ENCODE measurements at places on chromosomes 2 and 18. TPM values are rescaled to one million over a fixed set of nuclear protein-coding genes. Genes with fewer than 3 reads are reported as not detected.

GRCh38 chr2:6310256-6311215 is 555.2 kb downstream of the CMPK2 start:
- no peak for DNase-seq
- no peaks in the 10 kb centered on the region for H3K27me3 ChIP-seq
- H3K36me3 ChIP-seq, result no peaks in the 10 kb centered on the region
- no peak overlapping the region for H3K27ac ChIP-seq

Gene TGFA
- 3.3 TPM for total RNA-seq

DNA sequence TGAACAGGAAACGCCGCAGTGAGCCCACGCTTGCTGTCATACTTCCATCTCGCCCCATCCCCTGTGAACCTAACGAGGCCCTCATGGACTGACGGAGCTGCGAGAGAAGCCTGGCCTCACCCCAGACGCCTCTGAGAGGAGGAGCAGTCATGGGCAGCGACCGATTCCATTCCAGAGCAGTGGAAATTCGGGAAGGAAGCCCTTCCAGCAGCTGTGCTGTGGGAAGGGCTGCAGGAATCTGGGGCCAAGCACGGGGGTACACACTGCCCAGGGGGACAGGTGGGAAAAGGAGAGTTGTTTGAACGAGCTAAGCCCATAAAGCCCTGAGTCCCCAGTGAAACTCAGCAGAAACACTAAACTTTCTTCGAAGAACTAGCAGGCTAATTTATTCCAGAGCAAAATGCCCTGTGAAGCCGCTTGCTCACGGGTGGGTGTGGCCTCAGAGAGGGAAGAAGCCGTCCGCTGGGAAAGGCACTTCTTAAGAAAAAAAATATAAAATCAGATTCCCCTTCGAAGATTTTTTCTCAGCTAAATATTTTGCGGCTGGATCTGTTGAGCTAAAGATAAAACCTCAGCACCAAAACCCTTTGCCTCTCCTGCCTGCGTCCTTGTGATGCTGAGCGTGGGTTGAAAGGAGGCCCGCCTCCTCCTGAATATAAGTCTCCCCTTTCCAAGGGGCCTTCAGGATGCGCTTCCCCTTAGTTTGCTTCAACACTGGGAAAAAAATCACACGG is 38.2 kb downstream of the ANKMY1 start:
- no peak overlapping the region for H3K4me3 ChIP-seq
- H3K27ac ChIP-seq, result no peak overlapping the region
- peaks cover 28% of the 10 kb centered on the region for H3K36me3 ChIP-seq
- no peak for DNase-seq

Gene SH3BP4
- total RNA-seq, result 93.8 TPM

- peaks cover 31% of the 10 kb centered on the region for H3K36me3 ChIP-seq
- H3K27ac ChIP-seq, result no peak overlapping the region
- H3K27me3 ChIP-seq, result no peaks in the 10 kb centered on the region
- H3K4me3 ChIP-seq, result no peak overlapping the region
These were observed 87.0 kb downstream of the FARSB start for GRCh38 chr2:222568865-222569264.

Gene MSH6
- total RNA-seq, result 313 TPM

DNA sequence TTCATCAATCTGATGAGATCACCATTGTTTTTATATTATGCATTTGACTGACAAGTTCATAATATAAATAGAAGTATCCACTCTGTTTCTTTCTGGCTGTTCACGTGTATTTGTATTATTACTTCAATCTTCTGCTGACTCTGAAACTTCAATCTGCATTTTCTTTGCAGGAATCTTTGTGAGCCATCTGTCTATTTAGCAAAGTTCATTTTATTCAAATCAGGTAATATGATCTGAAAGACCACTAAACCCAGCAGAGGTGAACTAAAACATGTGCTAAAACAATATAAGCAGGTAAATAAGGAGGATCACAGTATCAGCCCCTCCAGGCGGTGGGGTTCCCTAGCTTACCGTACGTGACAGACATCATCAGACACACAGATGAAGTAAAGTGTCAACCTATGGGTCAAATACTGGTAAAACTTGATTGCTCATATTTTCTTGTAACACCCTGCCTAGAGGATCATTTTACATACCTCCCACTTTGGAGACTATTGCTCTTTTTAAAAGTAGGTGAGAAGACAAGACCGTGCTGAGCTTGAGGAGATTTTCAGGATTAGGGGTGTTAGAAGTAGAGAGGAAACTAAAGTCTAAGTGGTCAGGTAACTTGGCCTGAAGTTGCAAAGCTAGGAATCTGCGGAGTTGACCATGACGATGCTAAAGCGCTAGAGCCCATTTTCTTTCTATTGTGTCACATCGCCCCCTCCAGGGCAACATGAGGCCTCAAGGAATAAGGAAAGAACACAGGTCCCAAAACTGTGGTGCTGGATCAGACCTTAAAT is 9.0 kb downstream of the DTNB start:
- H3K4me3 ChIP-seq, result 0 out of 3 replicates have a peak overlapping the region, but pooled peaks have one; percentile 18
- H3K4me1 ChIP-seq, result peaks cover 3% of the 10 kb centered on the region
- H3K27me3 ChIP-seq, result no peaks in the 10 kb centered on the region
- no peaks in the 10 kb centered on the region for H3K36me3 ChIP-seq

DNA sequence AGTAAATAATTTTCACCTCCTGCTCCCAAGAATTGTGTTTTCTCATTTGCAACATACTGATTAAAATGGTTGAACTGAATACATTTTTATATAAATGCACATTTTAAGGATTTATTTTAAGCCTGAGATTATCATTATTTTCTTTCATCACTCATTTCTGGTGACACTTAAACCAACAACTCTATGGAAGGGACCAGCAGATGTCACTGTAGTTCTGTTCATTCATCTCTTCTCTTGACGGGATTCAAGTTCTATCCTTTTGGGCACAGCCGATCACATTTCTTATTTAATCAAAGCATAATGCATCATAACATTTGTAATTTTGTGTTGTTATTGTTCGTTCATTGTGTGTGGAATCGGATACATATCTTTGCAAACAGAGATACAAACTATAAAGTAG is 417.9 kb downstream of the HRH4 start:
- no peaks in the 10 kb centered on the region for H3K27me3 ChIP-seq
- H3K4me3 ChIP-seq, result no peak overlapping the region
- H3K27ac ChIP-seq, result no peak overlapping the region
- DNase-seq, result no peak

Gene CRYGC
- total RNA-seq, result not detected

Gene CCDC138
- 31.4 TPM for total RNA-seq

- peaks cover under 1% of the 10 kb centered on the region for H3K27me3 ChIP-seq
- H3K27ac ChIP-seq, result no peak overlapping the region
- peaks cover 6% of the 10 kb centered on the region for H3K36me3 ChIP-seq
- H3K4me3 ChIP-seq, result no peak overlapping the region
- no peak for DNase-seq
These were observed 31.5 kb downstream of the TRABD2A start for GRCh38 chr2:84849271-84849952.

- peak; percentile 74 for DNase-seq
- H3K27me3 ChIP-seq, result no peaks in the 10 kb centered on the region
- H3K4me1 ChIP-seq, result no peaks in the 10 kb centered on the region
- H3K36me3 ChIP-seq, result no peaks in the 10 kb centered on the region
- H3K4me3 ChIP-seq, result no peak overlapping the region
These were observed 492.4 kb downstream of the PLCL1 start for GRCh38 chr2:198296665-198297308.

DNA sequence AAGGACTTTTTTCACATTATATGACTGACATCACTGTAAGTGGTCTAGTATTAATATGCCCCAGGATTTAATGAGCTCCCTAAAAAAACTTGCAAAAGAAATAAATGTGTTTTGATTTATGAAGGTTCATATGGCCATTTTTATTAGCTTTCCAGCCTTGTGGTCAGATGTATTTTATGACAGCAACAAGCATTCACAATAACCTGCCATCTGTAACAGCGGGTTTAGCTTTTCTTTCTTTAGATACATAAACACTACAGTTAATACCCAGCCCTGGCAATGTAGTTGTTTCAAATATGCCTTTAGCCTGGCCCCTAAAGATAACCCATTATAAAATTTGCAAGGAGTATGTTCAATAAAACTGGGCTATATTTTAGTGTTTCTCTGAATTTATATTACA is 1063.8 kb downstream of the SOCS6 start:
- no peaks in the 10 kb centered on the region for H3K4me1 ChIP-seq
- H3K27ac ChIP-seq, result no peak overlapping the region
- no peak for DNase-seq
- no peak overlapping the region for H3K4me3 ChIP-seq

Gene CRYBA2
- total RNA-seq, result not detected

- H3K36me3 ChIP-seq, result peaks cover 7% of the 10 kb centered on the region
- DNase-seq, result no peak
- no peaks in the 10 kb centered on the region for H3K27me3 ChIP-seq
- H3K4me1 ChIP-seq, result no peaks in the 10 kb centered on the region
- H3K4me3 ChIP-seq, result peak overlapping the region; percentile 100
- H3K27ac ChIP-seq, result no peak overlapping the region
These were observed 1.4 kb downstream of the CCDC142 start for GRCh38 chr2:74481431-74481830.

GRCh38 chr2:204202253-204202652 is 265.7 kb downstream of the ICOS start:
- no peaks in the 10 kb centered on the region for H3K27me3 ChIP-seq
- no peak for DNase-seq
- H3K27ac ChIP-seq, result no peak overlapping the region
- H3K4me3 ChIP-seq, result no peak overlapping the region

Gene GKN2
- total RNA-seq, result not detected

GRCh38 chr18:75210274-75211001 is at the start of gene TSHZ1:
TSS of gene TSHZ1 (plus strand) at chr18:75210797. CDS start at chr18:75211877, 1,080 bp downstream.
- no peak within 1 kb of the TSS for H3K27ac ChIP-seq
- H3K4me3 ChIP-seq, result peak within 1 kb of the TSS; percentile 75
- DNase-seq, result peak; percentile 40
- no peaks in the 10 kb centered on the region for H3K36me3 ChIP-seq
- H3K4me1 ChIP-seq, result no peaks in the 10 kb centered on the region

Gene G6PC2
- not detected for total RNA-seq
